ENCODE measurements at places on chromosomes 3 and 15.

GRCh38 chr15:69491038-69491505 is 38.5 kb downstream of the RPLP1 start:
- no peak for DNase-seq
- H3K27me3 ChIP-seq = peaks cover 8% of the 10 kb centered on the region
- no peaks in the 10 kb centered on the region for H3K36me3 ChIP-seq
- no peaks in the 10 kb centered on the region for H3K4me1 ChIP-seq
- H3K4me3 ChIP-seq = no peak overlapping the region

GRCh38 chr3:158743664-158744566 is 11.7 kb upstream of the RARRES1 start:
- peaks cover 14% of the 10 kb centered on the region for H3K4me1 ChIP-seq
- no peak overlapping the region for H3K27ac ChIP-seq
- H3K36me3 ChIP-seq = no peaks in the 10 kb centered on the region
- H3K27me3 ChIP-seq = no peaks in the 10 kb centered on the region

DNA sequence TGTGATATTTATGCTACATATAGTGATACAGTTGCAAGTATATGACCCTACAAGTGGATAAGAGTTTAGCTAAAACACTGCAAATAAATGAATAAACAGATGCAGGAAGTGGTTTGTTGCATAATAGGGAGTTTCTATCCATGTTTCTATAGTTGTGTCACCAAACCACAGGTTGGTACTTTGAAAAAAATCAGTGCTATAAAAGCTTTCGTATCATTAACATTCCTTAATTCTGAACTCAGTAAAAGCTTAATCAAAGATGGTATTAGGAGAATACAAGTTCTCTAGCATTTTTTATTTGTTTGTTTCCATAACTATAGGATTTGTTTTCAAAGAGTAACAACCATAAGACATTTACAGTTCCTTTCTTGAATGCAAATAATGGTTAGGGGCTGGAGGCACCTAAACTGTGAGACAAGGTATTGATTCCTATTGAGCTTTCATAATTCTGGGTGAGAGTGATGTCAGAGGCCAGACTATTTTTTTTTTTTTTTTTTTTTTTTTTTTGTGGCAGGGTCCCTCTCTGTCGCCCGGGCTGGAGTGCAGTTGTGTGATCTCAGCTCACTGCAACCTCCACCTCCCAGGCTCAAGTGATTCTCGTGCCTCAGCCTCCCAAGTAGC is 29.6 kb downstream of the CPOX start:
- peaks cover 29% of the 10 kb centered on the region for H3K36me3 ChIP-seq
- no peak for DNase-seq
- peak overlapping the region; percentile 50 for H3K4me3 ChIP-seq
- H3K27me3 ChIP-seq = no peaks in the 10 kb centered on the region
- peak overlapping the region; percentile 90 for H3K27ac ChIP-seq

DNA sequence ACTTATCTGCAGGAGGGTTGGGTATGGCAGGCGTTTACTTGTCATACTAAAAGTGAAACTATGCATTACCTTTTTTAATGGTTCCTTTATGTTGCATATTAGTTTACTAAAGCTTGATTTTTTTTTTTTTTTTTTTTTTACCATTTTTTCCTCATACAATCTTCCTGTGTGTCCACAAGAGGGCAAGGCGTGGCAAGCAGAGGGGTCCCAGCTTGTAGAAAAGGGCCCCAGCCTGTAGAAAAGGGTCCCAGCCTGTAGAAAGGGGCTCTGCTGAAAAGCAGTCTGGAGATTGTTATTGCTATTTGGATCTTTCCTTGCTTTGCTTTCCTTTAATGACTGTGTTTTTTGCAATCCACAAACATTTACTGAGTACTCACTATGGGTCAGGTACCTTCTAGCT is 21.9 kb downstream of the MKRN2 start:
- no peaks in the 10 kb centered on the region for H3K27me3 ChIP-seq
- H3K4me1 ChIP-seq = peaks cover 4% of the 10 kb centered on the region
- no peak for DNase-seq

DNA sequence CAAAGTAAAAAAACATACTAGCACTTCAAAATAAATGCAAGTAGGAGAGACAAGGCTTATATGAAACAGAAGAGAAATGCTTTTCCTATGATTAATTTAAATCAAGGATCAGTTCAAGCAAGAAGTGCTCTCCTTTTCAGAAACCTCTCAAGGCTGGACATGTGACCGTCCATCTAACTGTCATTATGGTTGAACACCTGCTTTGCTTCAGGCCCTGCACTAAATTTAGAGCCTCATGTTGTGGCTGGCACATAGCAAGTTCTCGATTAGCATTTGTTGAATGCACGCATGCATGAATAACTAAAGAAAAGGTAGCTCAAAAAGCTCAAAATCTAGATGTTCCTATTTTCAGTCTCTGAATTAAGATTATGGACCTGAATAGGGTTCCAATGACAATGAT is 82.0 kb downstream of the SV2B start:
- H3K4me3 ChIP-seq = no peak overlapping the region
- peaks cover 22% of the 10 kb centered on the region for H3K27me3 ChIP-seq
- no peaks in the 10 kb centered on the region for H3K36me3 ChIP-seq
- H3K27ac ChIP-seq = no peak overlapping the region
- no peak for DNase-seq

GRCh38 chr3:150239766-150240165 is 168.3 kb upstream of the TSC22D2 start:
- peaks cover 14% of the 10 kb centered on the region for H3K27me3 ChIP-seq
- DNase-seq = no peak
- H3K27ac ChIP-seq = no peak overlapping the region
- H3K4me3 ChIP-seq = no peak overlapping the region
- no peaks in the 10 kb centered on the region for H3K36me3 ChIP-seq

GRCh38 chr3:157104928-157105652 is 54.9 kb downstream of the CCNL1 start:
- no peak overlapping the region for H3K4me3 ChIP-seq
- no peaks in the 10 kb centered on the region for H3K27me3 ChIP-seq
- peak overlapping the region; percentile 83 for H3K27ac ChIP-seq
- DNase-seq = no peak
- peaks cover 5% of the 10 kb centered on the region for H3K36me3 ChIP-seq
- H3K4me1 ChIP-seq = peaks cover 50% of the 10 kb centered on the region

- H3K4me3 ChIP-seq = no peak overlapping the region
- H3K27me3 ChIP-seq = peaks cover 16% of the 10 kb centered on the region
- H3K4me1 ChIP-seq = peaks cover 10% of the 10 kb centered on the region
- no peak overlapping the region for H3K27ac ChIP-seq
- no peaks in the 10 kb centered on the region for H3K36me3 ChIP-seq
Measured at GRCh38 chr3:16866571-16866970, 18.2 kb upstream of the PLCL2 start.

GRCh38 chr3:115680803-115681345 is 57.6 kb downstream of the GAP43 start:
- H3K4me3 ChIP-seq = no peak overlapping the region
- H3K36me3 ChIP-seq = no peaks in the 10 kb centered on the region
- DNase-seq = no peak
- H3K27me3 ChIP-seq = peaks cover 27% of the 10 kb centered on the region

Data from activated CD4-positive, alpha-beta memory T cell treated with anti-CD3 and anti-CD28 coated beads, Interleukin-2, amount 10 ng/mL, durations not matched to agents 7 days and 5 days (primary cell).